ENCODE measurements at places on chromosomes 1 and 21.

GRCh38 chr1:247296599-247297180, 35.0 kb downstream of the ZNF496 start:
- DNase-seq = no peak

DNA sequence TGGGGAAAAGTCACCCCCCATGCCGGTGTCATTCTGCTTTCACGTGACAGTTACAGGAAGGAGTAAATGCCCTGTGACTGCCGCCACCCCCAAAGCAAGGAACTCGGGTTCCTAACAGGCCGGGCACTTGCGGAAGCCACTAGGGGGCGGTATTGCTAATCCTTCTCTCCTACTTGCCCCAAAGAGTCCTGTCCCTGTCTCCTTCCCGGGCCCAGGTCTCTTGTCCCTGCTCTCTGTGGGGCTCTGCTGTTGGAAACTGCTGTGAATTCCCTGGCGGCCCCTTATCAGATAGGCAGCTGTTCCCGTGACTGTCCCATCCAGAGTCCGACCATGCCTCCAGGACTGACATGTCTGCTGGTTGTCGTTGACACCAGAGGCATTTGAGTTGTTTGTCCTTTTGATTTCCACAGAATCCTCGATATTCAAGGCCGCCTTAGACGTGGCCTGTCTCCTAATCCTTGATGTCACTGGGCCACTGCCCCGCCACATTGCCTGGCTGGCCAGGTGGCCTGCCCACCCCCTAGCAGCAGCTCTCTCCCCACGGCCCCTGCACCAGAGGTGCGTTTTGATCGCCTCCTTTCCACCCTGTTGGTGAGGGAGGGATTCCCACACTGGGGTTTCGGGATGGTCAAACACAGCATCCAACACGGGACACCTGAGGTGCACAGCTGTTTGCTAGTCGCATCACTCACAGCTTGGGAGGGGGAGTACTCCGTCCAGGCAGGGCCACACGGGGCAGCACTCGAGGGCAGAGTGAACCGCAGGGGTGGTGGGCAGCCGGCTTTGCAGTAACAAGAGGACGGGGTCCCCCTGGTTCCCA, 37.3 kb downstream of the CHAF1B start:
- no peak for DNase-seq

DNA sequence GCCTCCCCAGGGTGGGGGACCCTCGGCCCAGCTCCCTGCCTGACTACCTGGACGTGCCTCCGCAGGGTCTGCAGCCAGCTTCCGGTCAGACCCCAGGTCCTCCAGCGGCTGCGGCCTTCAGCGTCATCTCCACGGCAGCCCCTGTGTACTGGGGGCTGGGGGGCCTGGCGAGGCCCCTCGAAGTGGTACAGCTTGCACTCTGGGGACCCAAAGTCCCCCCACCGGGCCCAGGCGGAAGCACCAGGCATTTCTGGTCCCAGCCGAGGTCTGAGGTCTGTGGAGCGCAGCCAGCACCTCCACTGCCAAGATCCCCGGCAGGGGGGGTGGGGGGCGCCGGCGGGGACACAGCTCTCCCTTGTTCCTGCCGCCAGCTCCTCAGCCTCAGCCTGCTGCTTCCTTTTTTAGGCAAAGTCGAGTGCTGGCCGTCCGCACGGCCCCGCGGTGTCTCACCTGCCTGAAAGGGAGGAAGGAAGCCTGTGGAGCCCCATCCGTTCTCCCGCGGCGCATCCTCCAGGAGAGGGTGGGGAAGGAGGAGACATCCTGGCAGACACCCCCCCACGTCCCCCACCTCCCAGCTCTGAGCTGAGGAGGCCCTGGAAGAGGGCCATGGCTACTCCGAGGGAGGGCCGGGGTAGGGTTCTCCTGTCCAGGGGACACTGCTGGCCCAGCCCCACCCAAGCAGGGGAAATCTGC, 1.2 kb upstream of the VWA1 start:
- DNase-seq = no peak

GRCh38 chr1:74470936-74471335, 41.5 kb downstream of the LRRC53 start:
- no peak for DNase-seq

DNA sequence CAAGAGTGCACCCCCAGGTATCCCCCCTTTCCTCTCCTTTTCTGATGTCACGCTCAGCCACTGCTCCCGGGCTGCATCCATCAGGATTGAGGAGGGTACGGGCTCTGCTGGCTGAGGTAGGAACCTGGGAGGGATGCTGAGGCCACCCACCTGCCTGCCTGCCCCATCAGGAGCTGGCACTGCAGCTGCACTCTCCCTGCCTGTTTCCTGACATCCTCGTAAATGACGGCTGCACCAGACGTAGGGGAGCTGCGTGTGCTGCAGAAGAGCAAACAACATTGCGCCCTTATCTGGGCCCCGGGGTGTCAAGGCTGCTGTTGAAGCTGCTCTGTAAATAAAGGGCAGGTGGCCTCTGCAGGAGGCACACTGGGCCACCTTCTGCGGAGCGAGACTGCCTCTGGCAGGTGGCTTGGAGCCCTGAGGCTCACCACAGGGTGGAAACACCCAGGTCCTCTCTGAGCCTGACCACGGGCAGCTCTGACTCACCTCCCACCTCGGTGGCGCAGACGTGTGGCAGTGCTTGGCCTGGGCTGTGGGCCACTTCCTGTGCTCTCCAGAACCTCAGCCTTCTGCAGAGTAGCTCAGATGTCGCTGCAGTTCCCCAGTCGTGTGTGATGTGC, 30.9 kb downstream of the SNAP47 start:
- DNase-seq = peak; percentile 36

- no peak for DNase-seq
These were observed 13.9 kb downstream of the PLA2G2F start for GRCh38 chr1:20153000-20153418.

GRCh38 chr1:206469933-206470691, at the start of gene IKBKE:
Gene IKBKE (plus strand): TSS chr1:206470476. CDS start chr1:206473228, 2,752 bp downstream.
- peak; percentile 80 for DNase-seq

DNA sequence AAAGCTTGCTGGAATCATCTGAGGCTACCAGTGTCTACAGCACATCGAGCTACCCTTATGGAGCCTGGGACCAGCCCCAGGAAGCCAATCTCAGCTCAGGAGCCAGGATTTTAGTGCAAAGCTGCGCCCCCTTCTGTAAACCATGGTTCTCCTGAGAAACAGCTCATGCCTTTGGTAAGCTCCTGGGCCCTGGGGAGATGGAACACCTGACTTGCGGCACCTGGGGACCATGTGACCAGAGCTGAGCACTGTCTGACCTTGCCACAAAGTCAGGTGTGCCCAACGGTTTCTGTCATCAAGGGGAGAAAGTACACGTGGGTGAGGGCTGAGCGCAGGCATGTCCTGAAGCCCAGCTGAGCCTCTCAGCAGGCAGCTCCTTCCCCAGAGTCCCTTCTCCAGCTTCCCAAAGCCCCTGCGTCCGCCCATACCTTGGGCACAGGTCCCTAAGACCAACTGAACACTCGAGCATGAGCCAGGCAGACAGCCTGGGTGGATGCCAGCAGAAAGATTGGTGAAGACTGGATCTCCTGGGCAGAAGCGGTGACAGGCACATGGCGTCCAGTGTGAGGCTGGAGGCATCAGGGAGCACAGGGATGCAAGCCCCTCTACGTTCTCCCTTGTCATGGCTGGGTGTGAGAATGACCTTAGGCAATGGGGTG, 57.9 kb upstream of the TENT5B start:
- DNase-seq = no peak

DNA sequence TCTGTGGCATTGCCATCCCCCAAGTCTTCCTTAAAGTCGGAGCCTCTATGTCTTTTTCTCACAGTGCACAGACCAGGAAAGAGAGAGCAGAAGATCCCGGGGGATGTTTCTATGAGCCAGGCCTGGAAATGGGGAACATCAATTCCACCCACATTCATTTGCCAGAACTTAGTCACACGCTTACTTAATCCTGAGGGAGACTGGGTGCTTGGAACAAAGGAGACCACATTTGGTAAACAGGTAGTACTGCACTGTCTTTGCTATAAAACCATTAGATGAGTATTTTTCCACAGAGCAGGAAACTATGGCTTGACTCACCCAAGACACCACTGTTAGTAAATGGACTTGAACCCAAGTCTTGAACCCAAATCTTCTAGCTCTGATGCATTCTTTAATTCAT, 60.7 kb upstream of the CTTNBP2NL start:
- DNase-seq = no peak

GRCh38 chr21:29726044-29726443, 213.8 kb downstream of the GRIK1 start:
- no peak for DNase-seq

DNA sequence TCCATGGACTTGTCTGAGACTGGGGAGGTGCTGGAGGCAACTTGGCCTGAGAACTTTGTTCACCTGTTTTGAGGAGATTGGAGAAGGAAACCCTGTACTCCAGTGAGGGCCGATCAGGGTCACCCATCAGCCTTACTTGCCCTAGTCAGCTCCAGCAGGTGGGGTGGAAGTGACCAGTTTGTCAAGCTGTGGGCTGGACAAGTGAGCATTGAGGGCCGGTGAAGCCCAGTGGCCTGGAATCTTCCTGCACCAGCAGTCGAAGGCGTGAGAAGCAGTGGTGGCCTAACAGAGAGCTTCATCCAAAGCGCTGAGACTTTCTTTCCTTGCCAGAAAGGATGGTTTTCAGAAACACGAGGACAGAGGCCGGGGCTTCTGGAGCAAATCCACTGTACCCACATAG, 9.6 kb downstream of the SLC37A1 start:
- no peak for DNase-seq

DNA sequence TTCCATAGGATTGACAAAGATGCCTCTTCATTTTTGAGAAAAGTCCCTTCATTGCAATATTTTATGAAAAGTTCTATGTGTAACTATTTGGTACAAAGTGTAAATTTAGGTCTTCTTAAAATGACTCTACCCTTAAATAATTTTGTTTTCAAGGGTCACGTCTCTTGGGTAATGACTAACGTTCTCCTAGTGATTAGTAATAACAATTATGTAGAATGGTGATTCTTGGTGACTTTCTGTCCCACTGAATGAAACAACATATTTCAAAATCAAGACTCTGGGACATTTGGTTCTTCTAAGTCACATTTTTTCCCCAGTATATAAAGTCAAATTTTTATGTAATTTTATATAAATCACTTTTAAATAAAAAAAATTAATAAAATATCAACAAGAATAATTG, 277.5 kb upstream of the ADAMTS5 start:
- no peak for DNase-seq

GRCh38 chr1:192936313-192937018, 122.7 kb downstream of the UCHL5 start:
- peak; percentile 85 for DNase-seq

- DNase-seq = no peak
These were observed 23.9 kb downstream of the NAV1 start for GRCh38 chr1:201562659-201563405.

DNA sequence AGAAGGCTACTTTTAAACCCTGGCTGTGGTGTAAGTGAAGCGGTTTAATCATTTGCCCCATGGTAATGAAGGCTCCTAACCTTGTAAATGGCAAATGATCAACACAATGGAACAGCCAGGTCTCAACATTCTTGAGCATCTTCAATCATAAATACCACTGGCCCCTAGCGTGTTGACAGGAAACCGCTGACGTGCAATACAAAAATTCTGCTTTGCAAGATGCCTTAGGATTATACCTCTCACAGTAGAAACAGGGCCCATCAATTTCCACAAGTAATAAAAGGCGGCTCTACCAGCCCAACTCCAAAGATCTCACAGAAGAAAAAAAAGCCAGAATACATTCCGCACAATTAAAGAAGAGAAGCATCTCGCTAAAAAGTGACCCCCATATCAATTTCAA, 32.8 kb downstream of the LGALS8 start:
- no peak for DNase-seq

DNA sequence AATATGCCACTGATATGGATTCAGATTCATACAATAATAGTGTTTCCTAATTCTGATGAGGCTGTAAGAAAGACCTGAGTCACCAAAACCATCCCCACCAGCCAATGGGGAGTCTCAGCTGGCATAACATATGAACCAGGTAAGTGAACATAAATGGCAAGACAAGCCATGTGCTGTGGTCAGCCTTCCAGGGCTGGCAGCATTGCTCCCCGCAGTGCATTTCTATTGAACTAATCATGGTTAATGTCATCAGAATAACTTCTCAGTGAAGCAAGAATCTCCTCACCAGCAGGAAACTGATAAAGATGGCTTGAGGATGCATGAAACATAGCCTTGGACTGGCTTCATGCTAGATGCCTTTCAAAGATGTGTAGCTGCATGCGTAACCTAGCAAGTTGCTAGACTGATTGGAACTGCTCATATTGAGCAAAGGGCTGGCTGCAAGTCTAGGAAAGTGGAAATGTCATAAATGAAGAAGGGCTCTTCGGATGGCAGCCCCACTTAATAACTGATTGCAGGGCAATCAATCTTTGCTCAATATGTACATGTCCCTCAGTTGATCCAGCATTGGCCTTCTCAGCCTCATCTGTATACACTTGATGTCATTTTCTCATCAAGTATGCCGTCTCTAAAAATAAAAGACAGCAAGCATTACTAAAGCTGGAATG, 88.0 kb downstream of the NTNG1 start:
- DNase-seq = no peak

GRCh38 chr1:203284411-203285123, 20.8 kb upstream of the BTG2 start:
- DNase-seq = no peak

DNA sequence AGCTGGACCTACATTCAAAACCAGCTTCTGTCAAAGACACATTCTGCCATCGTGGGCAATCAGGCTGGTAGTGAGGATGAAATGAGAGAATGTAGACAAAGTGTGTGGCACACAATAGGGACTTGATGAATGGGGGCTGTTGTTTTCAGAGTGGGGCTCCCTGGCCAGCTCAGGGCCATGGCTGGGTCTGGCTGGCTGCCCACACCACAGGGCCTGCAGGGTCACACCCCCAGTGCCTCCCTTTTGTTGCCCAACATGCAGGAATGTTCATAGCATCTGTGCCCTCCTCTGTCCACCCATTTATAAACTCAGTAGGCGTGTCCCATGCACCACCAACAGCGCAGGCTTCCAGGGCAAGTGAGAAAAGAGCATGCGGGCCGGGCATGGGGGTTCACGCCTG, 20.8 kb upstream of the ECE1 start:
- no peak for DNase-seq

Measured in T-helper 2 cell (primary cell).